ENCODE measurements at places on chromosomes 1 and 21.
A peak's percentile ranks its signal among the peaks of the same experiment; 100 is the strongest.

- no peak for DNase-seq
These were observed 157.7 kb downstream of the DSCAM start for GRCh38 chr21:40689217-40689616.

GRCh38 chr1:84581648-84582047 is 7.4 kb upstream of the CTBS start:
- DNase-seq: no peak

DNA sequence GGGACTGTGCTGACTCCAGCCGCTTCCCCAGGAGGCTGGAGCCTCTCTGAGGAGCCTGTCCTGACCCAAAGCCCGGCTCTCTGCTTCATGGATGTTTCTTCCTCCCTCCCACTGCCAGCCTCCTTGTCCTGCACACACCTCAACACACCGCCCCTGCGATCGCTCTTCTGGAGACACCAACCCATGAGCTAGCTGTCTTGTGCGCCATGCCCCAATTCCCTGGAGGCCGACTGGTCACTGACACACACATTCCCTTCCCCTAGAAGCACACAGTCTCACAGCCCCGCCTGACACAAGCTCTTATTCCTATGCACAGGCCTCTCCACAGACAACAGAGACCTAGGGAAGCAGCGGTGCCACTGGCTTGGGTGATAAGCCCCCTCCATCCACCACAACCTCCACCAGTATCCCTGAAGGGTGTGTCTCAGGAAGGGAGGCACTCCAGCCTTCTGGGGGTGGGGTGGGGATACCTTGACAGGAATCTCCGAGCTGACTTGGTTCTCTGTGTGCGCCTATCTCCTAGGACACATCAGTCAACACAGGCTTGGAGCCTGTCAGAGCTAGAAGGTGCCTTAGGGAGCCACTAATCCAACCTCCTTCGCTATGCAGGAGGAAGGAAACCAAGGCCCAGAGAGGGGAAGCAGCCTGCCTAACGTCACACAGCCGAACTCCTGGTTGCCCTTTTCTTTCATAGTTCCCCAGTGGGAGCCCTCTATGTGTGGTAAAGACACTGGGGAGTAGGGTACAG is 31.1 kb downstream of the AHDC1 start:
- no peak for DNase-seq

DNA sequence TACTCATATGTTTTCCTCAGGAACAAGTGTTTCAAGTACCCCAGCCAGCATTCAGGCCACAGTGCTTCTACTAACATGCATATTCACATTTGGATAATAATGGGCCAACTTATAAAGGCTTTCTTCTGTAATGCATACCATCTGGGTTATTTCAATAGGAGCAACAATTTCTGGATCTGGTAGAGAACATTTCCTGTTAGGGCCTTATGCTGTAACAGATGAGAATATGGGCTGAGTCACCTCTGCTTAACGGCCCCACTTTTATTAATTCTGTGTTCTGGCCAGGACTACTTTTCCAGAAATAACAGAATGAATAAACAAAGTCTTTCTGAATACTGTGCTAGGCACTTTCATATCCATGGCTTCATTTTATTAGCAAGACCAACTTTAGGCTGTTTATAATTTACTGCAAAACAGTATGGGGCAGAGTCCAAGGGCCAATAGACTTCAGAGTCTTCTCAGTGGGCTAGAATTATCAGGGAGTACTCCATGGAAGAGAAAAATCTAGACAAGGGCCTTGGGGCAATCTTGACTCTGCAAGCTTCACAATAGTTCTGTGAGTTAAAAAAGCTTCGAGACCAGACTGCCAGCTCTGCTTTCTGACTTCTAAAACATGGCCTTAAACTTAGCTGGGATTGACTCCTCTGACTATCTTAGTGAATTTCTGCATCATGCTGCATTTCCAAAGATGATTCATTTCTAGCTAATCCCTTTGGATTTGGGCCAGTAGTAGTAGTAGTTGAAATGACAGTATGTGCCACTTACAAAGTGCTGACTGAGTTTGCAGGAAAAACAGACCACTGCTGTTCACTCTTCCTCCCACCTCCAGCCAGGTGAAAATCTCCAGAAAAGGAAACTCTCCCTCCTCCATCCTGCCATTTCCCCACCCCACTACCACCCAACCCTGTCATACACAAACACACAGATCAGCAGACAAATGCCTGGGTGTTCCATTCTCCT is 8.2 kb upstream of the SSX2IP start:
- DNase-seq: peak; percentile 43

- DNase-seq: no peak
These were observed 103.3 kb downstream of the SUSD4 start for GRCh38 chr1:223260712-223261111.

GRCh38 chr1:179314928-179315327 is 21.3 kb downstream of the SOAT1 start:
- DNase-seq: no peak

GRCh38 chr1:243916160-243916559 is 66.1 kb upstream of the AKT3 start:
- no peak for DNase-seq

DNA sequence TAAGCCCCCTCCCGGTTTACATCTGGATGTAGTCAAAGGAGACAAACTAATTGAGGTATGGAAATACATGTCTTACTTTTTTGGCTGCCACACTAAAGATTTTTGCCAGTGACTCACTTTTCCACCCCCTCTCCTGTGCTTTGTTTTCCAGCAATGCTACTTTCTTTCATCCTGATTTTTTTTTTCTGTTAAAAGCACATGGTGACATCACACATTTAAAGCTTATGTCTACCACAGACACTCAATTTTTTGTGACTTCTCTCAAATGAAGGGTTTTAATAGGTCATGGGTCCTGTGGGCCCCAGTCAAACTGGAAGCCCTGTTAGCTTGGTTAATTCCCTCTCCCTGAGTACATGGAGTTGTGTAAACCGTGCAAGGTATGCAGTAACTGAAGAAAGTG is 2.2 kb downstream of the PPP1R8 start:
- DNase-seq: no peak

- DNase-seq: peak; percentile 50
These were observed 6.1 kb upstream of the EPHB2 start for GRCh38 chr1:22704440-22705067.

GRCh38 chr1:31215065-31215570 is 24.6 kb downstream of the NKAIN1 start:
- DNase-seq: no peak

GRCh38 chr1:205274041-205274691 is 46.4 kb downstream of the TMCC2 start:
- DNase-seq: no peak

GRCh38 chr1:111476761-111477309 is 3.1 kb downstream of the C1orf162 start:
- DNase-seq: peak; percentile 14

DNA sequence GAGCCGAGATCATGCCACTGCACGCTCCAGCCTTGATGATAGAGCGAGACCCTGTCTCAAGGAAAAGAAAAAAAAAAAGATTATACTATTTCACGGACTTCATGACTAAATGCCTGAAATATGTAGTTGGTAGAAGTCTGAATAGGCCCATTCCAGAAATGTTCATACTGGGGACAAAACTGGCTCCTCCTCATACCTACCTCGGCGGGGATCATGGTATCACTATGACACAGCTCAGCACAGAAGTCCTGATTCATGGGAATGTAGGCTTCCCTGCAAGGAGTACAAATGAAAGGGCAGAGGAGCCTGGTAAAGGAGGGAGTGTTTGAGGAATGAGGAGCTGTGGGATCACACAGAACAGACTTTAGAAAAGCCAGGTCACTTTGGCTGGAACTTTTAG is 5.0 kb downstream of the SPATA46 start:
- no peak for DNase-seq

DNA sequence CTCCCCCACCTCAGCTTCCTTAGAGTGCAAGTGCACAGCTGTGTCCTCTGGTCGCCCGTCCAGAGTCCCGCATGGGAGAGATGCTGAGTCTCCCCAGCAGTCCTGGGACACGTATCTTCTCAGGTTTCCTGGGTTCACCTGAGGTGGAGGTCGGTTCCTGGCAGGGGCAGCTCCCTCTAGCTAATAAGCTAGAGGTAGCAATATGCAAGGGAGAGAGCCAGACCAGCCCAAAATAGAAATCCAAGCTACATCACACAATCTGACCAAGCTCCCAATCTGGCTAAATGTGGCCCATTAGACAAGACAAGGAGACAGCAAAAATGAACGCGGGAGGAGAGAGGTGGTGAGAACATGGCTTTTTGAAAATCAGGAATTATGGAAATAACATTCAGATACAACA is 30.9 kb upstream of the CADM3 start:
- no peak for DNase-seq

DNA sequence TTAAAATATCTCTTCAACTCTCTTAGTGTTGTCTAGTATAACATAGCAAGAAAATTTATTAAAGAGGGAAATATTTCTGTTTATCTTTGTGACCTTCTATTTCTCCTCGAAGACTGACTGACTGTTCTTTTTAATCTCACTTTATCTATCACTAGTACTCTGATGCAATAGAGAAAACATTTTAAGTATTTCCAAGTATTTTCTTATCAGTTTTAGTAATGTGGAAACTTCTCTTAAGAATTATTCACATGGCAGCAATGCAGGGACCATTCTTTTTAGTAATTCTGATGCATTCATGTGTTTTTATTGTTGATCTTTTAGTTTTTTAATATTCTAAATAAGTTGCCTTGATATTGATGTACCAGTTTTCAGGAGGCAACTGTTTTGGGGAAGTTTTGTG is 115.7 kb downstream of the NEK7 start:
- peak; percentile 59 for DNase-seq

- DNase-seq: no peak
These were observed 45.1 kb downstream of the ZYG11B start for GRCh38 chr1:52771384-52771783.

DNA sequence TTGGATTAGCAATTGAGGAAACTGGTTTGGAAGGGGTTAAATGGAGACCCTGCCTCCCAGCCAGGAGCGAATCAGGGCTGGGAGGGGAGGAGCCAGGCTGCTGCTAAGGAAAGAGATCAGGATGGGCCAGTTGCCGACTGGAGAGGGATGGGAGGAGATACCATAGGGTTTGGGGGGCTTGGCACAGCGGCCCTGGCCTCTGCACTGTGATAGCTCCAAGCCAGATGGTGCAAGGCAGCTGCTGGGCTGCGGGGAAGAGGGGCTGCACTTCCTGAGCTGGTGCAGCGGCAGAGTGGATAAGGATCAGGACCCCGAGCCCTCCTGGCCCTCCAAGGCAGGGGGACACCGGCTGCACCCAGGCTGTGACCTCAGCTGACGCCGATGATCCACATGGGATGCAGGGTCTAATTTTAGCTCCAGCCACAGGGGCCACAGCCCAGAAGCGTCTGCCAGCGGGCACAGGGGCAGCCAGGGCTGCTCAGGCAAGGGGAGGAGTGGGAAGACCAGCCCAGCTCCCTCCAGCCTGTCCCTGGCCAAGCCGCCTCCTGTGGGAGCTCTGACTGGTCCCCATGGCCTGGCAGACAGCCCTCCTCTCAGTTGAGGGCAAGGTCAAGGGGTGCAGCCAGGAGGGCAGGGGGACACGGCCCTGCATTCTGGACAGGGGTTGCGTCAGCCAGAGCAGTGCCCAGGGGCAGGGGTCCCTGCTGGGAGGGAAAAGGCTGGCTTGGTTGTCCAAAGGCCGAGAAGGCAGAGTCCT is at the start of gene EXTL1:
TSS of gene EXTL1 (plus strand) at position 129 of the 757 bp plus-strand sequence. CDS start 872 bp downstream, outside the sequence.
- no peak for DNase-seq

GRCh38 chr1:22615886-22616285 is 20.5 kb upstream of the C1QA start:
- no peak for DNase-seq

- DNase-seq: peak; percentile 71
These were observed 68.5 kb downstream of the GIPC2 start for GRCh38 chr1:78114034-78114956.

DNA sequence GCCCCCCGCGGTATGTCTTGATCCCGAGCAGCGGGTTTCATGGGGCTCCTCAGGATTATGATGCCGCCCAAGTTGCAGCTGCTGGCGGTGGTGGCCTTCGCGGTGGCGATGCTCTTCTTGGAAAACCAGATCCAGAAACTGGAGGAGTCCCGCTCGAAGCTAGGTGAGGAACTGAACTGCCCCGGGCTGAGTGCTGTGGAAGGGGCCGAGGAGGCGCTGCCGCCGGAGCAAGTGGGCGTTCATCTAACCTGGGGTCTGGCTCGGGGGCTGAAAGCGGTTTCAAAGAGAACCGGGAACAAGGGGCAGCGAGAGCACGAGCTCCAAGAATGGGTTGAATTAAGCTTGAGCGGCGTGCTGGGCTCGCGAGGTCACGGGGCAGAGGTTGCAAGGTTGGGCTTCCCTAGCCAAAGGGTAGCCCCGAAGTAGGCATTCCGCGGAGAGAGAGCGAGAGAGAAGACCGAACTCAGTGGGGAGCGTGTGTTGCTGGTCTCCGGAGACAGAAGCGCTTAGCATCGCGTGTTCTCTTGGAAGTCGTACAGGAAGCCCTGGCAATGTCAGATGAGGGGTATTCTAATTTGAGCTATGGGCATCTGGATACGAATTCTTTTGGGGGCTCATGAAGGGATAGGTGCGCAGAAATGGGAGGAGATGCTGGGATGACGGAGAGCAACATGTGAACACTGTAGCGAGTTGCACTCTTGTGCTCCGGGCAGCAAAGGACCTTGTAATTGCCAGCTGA is 732 bp downstream of the HS2ST1 start:
- peak; percentile 78 for DNase-seq

DNA sequence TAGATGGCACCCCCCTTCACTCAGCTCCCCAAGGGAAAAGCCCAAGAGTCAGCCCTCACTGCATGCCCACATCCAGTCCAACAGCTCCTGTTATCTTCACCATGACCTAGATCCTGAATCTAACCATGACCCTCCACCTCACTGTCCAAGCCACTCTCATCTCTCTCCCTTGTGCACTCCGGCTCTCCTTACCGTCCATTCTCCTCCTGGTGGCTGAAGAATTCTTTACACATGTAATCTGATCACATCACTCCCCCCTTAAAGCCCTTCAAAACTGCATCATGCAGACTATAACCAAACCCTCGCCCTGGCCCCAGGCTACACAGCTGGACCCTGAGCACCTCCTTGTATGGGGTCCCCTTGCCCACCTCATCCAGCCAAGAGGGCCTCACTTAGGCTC is 14.0 kb upstream of the PAQR7 start:
- DNase-seq: no peak

- peak; percentile 57 for DNase-seq
These were observed 46.9 kb downstream of the IER5 start for GRCh38 chr1:181135437-181135731.

- DNase-seq: no peak
These were observed 152.9 kb downstream of the ATP6V1G3 start for GRCh38 chr1:198387587-198387986.

DNA sequence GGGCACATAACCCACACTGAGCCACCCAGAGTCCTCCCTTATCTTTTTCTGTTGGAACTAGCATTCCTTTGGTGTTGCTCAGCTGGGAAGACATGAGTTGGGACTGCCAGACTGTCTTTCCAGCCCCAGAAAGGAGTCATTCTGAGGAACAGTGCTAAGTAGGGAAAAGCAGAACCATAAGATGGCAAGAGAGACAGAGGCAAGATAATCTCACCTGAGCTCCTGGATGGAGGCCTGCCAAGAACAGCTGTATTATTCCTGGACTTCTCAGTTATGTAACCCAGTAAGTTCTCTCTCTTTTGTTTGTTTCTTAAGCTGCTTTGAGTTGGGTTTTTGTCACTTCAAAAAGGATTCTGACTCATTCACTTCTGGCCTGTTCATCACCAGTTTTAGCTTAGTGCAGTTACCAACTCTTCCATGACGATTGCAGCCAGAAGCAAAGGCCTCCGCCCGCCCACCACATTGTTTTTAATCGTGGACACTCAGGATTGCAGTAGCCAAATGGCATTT is 134.4 kb downstream of the OMA1 start:
- DNase-seq: no peak

GRCh38 chr1:246591504-246591903 is 25.2 kb downstream of the CNST start:
- no peak for DNase-seq

GRCh38 chr1:119794876-119795240 is 16.4 kb downstream of the REG4 start:
- DNase-seq: no peak

GRCh38 chr1:199085903-199086302 is 447.1 kb downstream of the PTPRC start:
- DNase-seq: no peak
